ENCODE measurements at places on chromosomes 2 and 18. TPM values are rescaled to one million over a fixed set of nuclear protein-coding genes. Genes with fewer than 3 reads are reported as not detected.

TMEM17 gene
- not detected for polyA plus RNA-seq

GRB14 gene
- polyA plus RNA-seq: not detected

CACNB4 gene
- not detected for polyA plus RNA-seq

MERTK gene
- polyA plus RNA-seq: not detected

ZNF532 gene
- polyA plus RNA-seq: 4.5 TPM

NCL gene
- polyA plus RNA-seq: 434 TPM

HOXD10 gene
- not detected for polyA plus RNA-seq

FOXI3 gene
- not detected for polyA plus RNA-seq

WNT10A gene
- 12.5 TPM for polyA plus RNA-seq

ACKR3 gene
- 1.9 TPM for polyA plus RNA-seq

GALNT5 gene
- 0.04 TPM for polyA plus RNA-seq
